NCI-H345 (cell line): ENCODE measurements at places on chromosomes 12 and 14.

GRCh38 chr14:61033855-61034254 is 52.8 kb downstream of the SLC38A6 start:
- no peak for DNase-seq

- no peak for DNase-seq
Observed at GRCh38 chr12:116133149-116133548, 144.3 kb downstream of the MED13L start.

GRCh38 chr14:51644217-51644933 is 7.3 kb upstream of the FRMD6 start:
- DNase-seq, result no peak

DNA sequence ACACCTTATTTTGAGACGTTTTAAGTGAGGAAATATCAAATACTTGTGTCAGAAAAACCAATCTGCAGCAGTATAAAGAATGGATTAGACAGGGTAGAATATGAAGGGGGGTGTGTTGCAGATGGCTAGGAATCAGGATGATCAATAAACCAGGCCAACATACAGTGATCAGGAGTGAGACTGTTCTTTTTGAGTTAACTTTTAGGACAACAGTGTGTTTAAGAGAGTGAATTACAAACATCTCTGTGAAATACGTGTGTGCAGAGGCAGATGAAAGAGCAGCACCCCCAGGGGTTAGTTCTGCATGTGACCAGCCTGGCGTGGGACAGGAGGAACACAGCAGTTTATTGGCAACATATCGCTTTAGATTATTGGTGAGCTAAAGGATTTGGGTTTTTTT is 10.6 kb upstream of the NRDE2 start:
- DNase-seq, result no peak

GRCh38 chr14:57747036-57747435 is 118.9 kb downstream of the SLC35F4 start:
- DNase-seq, result no peak

DNA sequence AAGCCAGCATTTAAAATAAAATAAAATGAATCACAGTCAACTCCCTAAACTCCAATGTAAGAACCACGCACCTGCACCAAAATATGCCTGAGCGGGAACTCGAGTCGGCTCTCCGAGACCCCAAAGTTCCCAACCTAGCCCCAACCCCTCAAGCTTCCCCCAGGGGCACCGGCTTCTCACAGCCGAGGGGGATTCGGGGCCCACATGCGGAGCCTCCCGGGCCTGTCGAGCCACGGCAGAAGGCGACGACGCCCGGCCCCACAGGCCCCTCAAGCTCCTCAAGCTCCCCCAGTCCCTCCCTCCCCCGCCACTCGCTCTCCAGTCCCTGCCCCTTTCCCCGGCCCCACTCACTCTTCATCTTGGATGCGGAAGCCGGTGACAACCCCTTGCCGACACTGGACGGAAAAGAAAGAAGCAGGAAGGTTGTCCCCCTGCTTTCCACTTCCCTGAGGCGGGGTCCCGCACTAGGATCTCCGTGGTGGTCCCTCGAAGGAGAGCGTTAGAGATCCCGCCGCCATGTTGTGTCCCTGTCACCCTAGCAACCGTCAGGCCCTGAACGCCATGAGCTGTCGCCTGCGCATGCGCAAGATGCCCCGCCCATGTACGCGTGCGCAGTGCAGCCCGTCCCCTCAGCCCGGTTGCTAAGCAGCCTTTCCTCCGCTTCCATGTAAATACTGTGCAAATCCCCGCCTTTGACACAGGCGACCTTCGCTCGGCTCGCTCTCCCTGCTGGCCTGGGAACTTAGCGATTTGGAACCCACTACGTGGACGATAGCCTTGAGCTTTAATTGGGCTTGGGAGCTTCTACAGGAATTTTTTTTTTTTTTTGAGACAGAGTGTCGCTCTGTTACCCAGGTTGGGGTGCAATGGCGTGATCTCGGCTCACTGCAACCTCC is at the start of gene MOK:
Gene MOK, minus strand, starts transcription at position 554 of the 896 bp plus-strand sequence. Its CDS starts 196 bp downstream, at position 358.
- DNase-seq, result peak; percentile 97

- DNase-seq, result no peak
Observed at GRCh38 chr14:58844544-58844943, 206.8 kb downstream of the DACT1 start.

GRCh38 chr14:40697231-40697630 is 909.4 kb upstream of the LRFN5 start:
- DNase-seq, result no peak

DNA sequence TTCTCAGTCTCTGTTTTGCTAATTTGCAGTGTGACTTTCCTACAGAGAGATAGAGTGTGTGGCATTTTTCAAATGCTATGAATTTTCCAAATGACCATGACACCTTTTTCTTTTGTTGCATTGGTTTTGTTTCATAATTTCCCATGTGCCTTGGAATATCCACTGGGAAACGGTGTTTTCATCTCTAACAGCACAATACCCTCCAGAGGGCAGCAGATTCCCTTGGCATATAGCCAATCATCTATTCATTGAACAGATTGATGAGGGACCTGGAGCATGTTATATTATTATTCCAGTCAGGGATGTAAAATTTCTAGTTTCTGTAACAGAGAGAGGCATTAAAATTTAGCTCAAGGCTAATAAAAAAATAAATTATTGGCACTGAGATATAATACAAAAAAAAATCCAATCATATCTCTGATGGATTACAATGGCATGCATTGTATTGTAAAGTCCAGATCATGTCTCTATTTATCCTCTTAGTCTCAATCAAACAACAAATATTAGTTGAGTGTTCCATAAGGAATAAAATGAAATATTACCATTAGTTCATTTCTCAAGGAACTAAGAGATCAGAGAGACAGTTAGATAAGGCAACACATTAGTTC is 29.6 kb upstream of the NTN4 start:
- peak; percentile 69 for DNase-seq

GRCh38 chr12:25740617-25741016 is 187.5 kb upstream of the LMNTD1 start:
- DNase-seq, result no peak
